ENCODE measurements at places on chromosomes 11 and 22.
A peak's percentile ranks its signal among the peaks of the same experiment; 100 is the strongest.

DNA sequence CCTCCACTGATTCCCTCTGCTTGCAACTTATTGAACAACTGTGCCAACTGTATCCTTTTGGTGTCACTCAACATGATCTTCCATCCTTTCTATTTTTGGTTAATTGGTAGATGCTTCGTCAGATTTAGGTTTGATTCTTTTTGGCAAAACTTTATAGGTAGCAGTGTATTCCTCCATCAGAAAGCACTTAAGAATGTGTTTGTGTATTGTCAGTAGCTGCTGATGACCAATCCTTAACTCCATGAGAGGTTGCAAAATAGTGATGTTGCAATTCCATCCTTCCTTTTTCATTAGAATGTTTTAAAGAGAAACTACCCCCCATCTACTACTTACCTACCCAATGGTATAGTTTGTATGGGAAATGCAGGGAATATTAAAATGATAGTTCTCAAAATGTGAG lies 22.1 kb downstream of the FAM76B start:
- DNase-seq: no peak

GRCh38 chr11:95877291-95877690 lies 46.6 kb downstream of the MTMR2 start:
- DNase-seq: no peak

DNA sequence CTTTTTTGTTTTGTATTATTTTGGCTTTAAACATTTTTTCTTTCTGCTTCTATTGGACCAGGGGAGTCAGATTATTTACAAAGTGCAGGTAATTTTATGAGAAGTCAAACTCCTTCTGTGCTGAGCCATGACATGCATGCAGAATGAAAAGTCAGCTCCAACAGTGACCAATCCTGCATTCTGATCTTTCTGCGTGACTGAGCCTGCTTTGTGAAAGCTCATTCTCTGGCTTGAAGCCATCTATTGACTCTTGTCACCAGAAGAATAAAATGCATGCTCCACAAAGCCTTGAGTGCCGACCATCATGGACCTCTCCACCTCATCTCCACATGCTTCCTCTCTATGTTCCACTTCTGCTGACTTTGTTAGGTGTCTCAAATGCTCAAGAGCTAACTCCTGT lies 50.2 kb downstream of the MIAT start:
- DNase-seq: no peak

- DNase-seq: no peak
Observed at GRCh38 chr11:2835296-2835695, 50.3 kb downstream of the CDKN1C start.

GRCh38 chr11:100573911-100574513 lies 113.1 kb upstream of the ARHGAP42 start:
- DNase-seq: no peak

- no peak for DNase-seq
Observed at GRCh38 chr11:120354779-120355178, 18.6 kb downstream of the ARHGEF12 start.

- DNase-seq: no peak
Observed at GRCh38 chr22:45832180-45832579, 144.8 kb downstream of the WNT7B start.

GRCh38 chr11:102110761-102111010 lies 439 bp downstream of the YAP1 start:
- DNase-seq: peak; percentile 46

DNA sequence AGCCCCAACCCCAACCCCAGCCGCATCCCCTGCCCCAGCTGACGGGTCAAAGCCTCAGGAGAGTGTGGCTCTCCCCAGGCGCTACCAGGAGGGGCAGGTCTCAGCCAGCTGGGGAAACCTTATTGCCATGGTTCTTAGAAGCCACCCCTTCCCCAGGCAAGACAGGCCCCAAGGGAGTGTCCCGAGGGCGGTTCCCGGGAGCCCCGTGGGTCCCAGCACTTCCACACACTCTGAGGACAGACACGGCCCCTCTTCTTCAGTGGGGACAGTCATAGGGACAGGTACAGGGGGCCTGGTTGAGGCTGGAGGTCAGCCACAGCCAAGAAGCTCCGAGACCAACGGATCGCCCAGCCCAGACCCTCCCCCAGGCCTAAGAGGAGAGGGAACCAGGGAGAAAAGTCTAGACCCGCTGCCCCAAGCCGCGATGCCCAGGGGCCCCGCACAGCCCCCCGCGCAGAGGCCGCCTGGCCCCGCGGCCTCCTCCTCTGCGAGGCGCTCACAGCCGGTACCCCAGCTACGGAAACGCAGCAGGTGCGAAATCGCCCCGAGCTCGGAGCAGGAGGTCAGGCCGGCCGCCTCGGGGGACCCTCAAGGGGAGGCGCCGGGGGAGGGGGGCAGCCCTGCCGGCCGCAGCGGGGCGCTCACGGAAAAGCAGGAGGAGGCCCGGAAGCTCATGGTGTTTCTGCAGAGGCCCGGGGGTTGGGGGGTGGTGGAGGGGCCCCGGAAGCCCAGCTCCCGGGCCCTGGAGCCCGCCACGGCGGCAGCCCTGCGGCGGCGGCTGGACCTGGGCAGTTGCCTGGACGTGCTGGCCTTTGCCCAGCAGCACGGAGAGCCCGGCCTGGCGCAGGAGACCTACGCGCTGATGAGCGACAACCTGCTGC lies 2.6 kb downstream of the KLHDC7B start:
- DNase-seq: no peak

DNA sequence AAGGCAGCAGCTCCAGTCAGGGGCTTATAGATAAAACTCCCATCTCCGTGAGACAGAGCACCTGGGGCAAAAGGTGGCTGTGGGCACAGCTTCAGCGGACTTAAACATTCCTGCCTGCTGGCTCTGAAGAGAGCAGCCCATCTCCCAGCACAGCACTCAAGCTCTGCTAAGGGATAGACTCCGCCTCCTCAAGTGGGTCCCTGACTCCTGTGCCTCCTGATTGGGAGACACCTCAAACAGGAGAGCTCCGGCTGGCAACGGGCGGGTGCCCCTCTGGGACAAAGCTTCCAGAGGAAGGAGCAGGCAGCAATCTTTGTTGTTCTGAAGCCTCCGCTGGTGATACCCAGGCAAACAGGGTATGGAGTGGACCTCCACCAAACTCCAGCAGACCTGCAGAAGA lies 279.4 kb downstream of the LARGE1 start:
- no peak for DNase-seq

GRCh38 chr11:106409222-106409621 lies 331.8 kb downstream of the AASDHPPT start:
- DNase-seq: no peak

DNA sequence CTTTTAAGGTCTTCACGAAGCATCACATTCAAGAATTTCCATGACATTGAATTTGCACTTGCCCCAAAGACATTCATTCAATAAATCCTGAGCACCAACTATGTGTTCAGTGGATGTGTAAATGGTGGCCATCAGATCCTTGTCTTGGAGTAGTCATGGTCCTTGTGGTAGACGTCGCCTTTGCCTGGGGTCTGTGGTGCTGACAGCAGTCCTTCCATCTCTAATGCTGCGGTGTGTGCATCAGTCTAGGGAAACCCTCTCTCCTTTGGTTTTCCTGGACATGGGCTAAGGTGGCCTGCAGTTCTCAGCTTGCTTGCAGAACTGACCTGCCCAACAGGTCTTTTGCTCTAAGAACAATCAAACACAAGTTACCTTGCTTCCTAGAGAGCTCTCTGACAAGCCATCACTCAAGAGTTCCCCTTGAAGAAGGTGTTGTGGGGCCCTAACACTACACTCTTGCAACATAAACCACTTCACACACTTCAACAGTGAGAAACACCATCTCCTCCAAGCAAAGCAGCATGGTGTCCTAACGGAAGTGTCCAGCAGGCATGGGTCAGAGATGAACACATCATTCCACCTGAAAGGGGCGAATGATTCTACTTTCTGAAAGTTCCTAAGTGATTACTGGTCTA lies 72.1 kb downstream of the BUD13 start:
- DNase-seq: no peak

DNA sequence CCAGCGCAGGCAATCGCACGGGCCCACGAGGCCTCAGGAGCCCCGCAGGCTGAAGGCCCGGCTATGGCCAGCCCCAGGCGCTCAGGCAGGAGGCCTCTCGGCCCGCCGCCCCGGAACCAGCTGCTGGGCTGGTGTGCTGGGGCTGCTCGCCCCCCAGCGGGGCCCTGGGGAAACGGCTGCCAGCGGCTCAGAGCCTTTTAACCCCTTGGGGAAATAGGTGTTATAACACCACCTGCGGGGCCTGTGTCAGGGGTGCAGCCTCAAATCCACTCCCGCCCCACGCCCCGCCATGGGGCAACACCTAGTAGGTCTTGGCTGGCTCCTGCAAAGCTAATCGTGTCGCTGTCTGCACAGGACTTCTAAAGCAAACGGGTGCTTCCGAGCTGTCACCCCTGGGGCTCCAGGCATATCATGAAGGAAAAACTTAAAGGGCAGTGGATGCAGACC lies 237.4 kb downstream of the TTC28 start:
- no peak for DNase-seq

- DNase-seq: no peak
Observed at GRCh38 chr11:103849366-103849765, 187.1 kb upstream of the DDI1 start.

- peak; percentile 71 for DNase-seq
Observed at GRCh38 chr11:46330563-46331281, 16.5 kb upstream of the DGKZ start.

GRCh38 chr11:16412525-16413172 lies 56.3 kb upstream of the SOX6 start:
- no peak for DNase-seq

GRCh38 chr11:77592727-77593126 lies 3.0 kb downstream of the AQP11 start:
- DNase-seq: no peak

GRCh38 chr11:125995313-125995712 lies 49.5 kb downstream of the VSIG10L2 start:
- no peak for DNase-seq

- no peak for DNase-seq
Observed at GRCh38 chr11:10653261-10653660, 40.3 kb downstream of the IRAG1 start.

DNA sequence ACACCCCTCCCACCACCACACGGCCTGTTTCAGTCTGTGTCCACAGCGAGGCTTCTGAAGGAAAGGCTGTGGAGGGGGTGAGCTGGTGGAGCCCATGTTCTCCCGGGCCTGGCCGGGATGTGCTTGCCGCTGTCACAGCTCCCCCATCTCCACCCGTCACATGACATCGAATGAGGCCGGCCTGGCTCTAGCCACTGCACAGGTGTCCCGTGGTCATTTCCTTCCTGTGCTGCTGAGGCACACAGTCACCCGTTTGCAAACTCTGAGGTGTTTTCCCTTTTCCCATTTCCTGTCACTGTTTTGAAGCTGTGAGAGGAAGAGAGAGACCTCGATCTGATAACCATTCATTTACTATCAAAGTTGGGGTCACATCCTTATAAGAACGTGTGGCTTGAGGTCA lies 55.7 kb upstream of the CLDN5 start:
- no peak for DNase-seq
